ENCODE measurements at places on chromosomes 12 and 14.

GRCh38 chr12:6827437-6827911 is 733 bp upstream of the P3H3 start:
- DNase-seq = no peak

- DNase-seq = no peak
These were observed 451.6 kb downstream of the TRHDE start for GRCh38 chr12:72723732-72724131.

- DNase-seq = no peak
These were observed 109.6 kb downstream of the DYRK2 start for GRCh38 chr12:67758119-67758518.

GRCh38 chr12:46266869-46267574 is 1.8 kb downstream of the SLC38A1 start:
- peak; percentile 53 for DNase-seq

- DNase-seq = no peak
These were observed 700 bp downstream of the SIX6 start for GRCh38 chr14:60509438-60510253.

DNA sequence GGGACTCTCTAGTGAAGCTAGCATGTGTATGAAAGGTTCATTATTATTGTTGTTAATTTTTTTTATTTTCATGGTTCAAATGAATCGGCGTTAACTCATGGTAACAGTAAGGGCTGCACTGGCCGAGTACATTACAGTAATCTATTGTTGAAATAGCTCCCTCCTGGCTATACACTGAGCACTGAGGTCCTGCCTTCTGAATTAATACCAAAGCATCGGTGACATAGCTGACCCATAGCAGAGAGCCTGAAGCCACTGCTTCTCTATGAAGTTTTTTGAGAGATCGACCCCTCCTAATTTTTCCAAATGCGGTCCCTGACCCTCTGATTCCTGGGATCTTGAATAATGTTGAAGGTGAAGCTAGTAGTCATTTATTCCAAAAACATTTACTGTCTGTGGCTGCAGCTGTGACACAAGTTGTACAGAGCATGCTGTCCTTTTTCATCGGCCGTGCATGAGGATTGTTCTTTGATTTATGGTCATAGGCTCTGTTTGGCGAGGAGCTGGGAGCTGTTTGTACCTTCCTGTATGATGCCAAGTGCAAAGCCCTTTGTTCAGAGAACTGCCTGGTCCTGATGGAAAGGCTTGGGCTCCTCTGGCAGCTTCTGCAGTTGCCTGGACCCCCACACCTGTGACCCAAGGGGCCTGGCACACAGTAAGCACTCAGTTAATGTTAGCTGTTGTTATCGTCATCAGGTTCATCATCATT is 486.5 kb downstream of the EGLN3 start:
- no peak for DNase-seq

- no peak for DNase-seq
These were observed 38.0 kb downstream of the CCDC60 start for GRCh38 chr12:119372540-119372939.

DNA sequence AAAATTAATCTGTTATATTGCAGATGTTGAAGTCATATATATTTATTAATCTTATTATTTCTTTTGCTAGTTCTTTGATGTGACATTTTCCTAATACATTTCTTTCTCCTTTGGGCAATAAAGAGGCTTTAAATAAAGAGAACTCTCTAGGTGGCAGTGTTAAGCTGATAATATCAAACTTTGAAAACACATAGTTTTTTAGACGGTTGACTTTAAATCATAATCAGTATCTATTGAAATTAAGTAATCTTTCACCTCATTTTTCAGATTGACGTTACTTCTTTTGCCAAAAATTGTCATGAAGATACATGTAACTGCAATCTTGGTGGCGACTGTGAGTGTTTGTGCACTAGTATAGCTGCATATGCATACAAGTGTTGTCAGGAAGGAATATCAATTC is 130.8 kb upstream of the PTPRQ start:
- DNase-seq = no peak

GRCh38 chr12:120496413-120497340 is 764 bp downstream of the DYNLL1 start:
- peak; percentile 32 for DNase-seq

- no peak for DNase-seq
These were observed 15.0 kb upstream of the PPP1R13B start for GRCh38 chr14:103862393-103862782.

DNA sequence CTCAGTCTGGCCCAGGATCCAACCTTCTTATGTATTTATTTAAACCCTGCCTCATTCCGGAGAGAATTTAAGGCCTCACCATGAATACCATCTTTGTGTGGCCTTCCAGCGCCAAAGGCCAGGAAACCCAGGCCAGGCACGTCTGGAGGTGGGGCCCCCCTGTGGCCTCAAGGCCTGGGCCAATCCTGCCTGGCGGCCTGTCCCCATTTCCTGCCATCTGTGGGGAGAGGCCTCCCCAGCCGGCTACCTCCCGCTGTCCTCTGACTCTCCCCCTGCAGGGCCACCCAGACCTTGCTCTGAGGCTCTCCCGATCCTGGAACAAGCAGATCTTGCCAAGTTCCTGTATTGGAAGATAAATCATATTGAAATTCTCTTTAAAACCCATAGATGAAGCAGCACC is 37.4 kb upstream of the MEG3 start:
- no peak for DNase-seq

- DNase-seq = no peak
These were observed 724 bp downstream of the LTB4R start for GRCh38 chr14:24311837-24312615.

- DNase-seq = no peak
These were observed 24.2 kb downstream of the SMUG1 start for GRCh38 chr12:54164387-54165145.

DNA sequence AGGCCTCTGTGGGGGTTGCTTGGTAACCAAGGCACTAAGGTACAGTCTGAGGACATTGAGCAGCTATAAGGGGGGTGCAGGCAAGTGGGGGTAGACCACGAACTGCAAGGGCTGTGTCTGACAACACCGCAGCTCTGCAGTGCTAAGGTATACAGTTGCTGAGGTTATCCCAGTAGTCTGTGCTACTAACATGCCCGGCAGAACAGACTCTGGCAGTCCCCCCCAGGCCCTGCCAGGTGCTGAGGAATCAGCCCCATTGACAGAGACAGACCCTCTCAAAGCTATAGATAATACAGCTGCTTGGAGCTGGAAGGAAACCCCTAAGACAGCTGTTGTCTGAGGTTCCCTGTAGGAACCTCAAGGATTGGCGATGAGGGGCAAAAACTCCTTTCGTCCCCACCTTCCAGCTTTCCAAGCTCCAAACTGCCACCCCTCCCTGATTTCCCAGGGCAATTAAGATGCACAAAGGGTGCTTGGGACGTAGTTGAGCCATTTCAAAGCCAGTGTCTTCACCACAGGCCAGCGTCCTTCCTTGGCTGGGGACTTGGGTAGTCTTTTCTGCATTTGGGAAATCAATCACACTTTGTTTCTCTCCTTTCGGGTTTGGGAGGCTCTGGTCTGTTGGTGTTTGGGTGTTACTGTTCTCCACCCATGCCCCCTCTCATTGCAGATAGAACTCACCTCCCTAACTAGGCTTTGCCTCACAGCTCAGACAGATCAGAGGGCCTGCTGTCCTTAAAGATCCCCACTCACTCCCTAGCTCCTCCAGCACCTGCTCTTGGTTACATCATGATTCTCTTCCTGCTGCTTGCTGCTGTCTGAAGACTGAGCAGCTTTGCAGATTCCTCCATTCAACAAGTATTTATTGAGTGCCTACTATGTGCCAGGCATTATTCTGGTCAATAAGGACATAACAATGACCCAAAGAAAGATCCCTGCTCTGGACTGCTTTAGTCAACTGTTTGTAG is 2.0 kb upstream of the MYH7 start:
- no peak for DNase-seq

DNA sequence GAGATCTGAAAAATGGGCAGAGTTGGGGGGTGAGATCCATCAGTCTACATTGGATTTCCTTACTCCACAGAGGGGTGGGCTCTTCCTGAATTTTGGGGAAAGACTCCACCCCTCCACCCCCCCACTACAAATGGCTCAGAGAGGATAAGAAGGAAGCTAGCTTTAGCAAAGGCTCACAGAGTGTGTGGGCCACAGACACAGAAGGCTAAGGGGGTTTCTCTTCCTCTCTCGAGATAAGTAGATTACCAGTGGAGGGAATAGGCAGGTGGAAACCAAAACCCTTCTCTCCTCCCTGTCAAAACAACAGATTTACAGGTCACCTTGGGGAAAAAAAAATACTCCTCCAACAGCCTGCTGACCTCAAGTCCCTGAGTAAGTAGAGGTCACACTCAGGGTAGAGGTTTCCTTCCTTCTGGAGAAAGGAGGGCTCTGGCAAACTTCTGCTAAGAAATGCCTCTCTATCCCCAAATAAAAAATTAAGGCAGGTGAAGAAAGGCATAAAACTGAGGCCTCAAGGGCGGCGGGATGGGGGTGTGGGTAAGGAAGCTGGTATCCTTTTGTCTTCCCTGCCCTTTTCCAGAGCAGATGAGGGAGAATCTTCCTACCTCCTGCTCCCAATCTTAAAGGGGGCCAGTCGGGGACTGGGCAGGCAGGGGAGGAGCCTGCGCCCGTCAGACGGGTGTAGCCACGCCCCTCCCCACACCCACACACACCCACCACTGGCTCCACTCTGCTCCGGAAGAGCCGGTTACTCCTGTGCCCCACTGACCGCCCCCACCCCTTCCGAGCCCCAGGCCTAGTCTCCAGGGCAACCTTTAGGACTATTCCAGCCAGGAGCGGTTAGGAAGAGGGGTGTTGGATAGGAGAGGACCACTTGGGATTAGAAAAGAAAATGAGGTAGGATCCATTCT is 1.9 kb upstream of the BAZ2A start:
- peak; percentile 22 for DNase-seq

DNA sequence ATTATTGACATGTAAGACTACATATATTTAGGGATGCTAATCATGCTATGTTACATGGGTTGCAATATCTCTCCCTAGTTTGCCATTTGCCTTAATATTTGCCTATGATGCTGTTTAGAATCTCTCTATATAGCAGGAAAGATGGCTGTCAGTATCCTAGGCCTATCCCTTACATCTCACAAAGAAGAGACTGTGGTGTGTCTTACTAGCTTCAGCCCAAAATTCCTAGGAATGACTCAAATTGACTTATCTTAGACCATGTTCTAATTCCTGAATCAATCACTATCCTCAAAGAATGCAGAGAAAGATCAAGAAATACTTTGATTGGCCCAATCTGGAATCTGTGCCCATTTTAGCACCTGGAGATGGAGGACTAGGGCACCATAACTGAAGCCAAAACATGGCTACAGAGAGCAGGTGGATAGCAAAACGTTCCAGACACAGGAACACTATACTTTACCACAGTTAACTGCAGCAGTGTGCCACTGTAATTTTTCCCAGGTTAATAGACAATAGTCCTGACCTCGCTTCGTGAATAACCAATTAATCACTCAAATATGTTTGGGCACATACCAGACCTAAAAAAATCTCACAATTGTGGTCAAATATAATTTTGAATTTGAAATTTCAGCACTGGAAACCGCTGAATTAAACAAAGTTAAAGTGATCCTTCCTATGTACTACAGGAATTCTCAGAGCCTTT is 32.7 kb upstream of the GLIPR1 start:
- DNase-seq = no peak

DNA sequence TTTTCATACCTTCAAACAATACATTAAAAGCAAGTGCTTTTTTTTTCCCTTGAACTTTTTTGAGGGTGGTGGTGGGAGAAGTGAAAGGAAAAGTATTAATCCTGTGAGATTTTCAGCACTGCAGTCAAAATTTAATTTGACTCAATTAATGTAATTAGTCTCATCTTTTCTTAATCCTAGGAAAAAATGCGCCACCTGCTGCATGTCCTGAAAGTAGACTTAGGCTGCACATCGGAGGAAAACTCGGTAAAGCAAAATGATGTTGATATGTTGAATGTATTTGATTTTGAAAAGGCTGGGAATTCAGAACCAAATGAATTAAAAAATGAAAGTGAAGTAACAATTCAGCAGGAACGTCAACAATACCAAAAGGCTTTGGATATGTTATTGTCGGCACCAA is 52.2 kb downstream of the SPATA7 start:
- DNase-seq = no peak

DNA sequence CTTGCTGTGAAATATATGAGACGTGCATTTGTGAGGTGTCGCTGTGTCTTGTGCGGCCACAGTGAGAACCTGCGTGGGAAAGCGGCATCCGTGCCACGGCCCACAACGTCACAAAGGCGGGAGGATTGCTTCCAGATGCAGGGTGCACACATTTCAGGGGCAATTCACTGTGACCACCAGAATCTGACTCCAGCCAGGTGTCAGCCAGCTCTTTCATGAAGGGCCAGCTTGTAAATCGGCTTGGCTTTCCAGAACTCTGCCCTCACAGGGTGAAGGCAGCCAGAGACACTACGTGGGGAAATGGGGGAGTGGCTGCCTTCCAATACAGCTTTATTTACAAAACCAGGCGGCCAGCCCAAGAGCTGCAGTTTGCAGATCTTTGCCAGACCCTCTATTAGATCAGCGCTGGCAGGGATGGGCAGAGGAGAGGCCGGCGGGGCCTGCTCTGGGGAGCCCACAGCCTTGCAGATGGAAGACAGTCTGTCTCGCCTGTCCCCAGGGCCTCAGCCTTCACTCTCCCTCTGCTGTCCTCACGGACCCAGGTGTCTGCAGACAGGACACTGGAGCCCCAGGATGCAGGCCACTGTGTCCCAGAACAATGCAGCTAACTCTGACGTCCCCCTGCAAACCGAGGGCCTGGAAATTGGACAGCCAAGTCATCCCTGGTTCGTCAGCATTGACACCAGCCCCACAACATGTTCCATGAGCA is 53.5 kb downstream of the ADGRD1 start:
- no peak for DNase-seq

DNA sequence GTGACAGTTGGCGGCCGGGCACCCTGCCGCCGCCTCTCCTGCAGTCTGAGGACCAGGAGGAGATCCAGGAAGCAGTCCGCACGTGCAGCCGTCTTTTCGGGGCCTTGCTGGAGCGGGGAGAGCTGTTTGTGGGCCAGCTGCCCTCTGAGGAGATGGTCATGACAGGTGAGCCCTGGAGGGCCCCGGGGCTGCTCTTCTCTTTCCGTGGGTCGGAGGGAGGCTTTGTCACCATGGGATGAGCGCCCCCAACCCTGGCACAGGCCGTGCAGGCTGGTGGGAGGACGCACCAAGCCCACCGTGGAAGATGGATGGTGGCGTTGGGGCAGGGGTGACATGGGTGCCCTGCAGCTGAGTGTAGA is 532 bp downstream of the NOC4L start:
- no peak for DNase-seq

DNA sequence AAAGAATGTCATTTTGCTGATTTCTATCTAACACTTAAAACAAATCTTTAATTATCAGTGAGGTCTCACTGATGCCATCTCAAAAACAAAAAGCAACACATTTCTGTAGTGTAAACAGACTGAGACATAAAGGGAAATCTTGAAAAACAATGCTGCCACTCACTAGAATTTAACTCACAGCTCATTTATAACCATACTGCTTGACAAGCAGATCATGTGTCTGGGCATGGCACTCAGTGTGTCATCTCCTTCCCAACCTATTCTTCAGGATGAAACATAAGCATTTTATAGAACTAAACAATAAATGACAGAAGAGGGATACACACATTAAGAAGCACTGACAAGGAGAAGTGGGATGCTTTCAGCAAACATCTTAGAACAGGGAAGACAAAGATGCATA is 22.4 kb downstream of the ATF7 start:
- no peak for DNase-seq

- no peak for DNase-seq
These were observed 26.2 kb downstream of the PLXNC1 start for GRCh38 chr12:94174576-94174975.

- no peak for DNase-seq
These were observed 481.7 kb downstream of the BCAT1 start for GRCh38 chr12:24467226-24467625.

All from stimulated activated CD8-positive, alpha-beta memory T cell treated with anti-CD3 and anti-CD28 coated beads, Interleukin-15, amount 100 ng/mL, for 1 hour (primary cell).